ENCODE measurements at places on chromosomes 4 and X.

DNA sequence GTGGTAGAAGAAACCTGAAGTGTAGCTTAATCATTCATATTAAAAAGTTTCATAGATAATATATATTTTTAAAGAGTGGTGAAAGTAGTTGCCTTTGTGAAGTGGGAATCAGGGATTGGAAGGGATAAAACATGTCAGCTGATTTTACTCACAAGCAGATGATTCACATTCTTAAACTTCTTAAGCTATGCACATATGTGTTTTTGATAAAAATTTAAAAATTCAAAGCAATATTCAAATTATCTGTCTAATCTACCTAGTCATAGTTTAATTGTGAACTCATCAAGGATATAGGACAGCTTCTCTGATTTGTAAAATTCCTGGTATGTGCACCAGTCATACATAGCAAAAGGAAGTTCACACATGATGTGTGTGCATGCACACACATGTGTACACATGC, 520.6 kb upstream of the PITX2 start:
- no peak for DNase-seq

GRCh38 chr4:13920901-13921300, 293.4 kb upstream of the BOD1L1 start:
- no peak for DNase-seq

- DNase-seq: no peak
Observed at GRCh38 chr4:85963231-85963630, 396.6 kb downstream of the MAPK10 start.

GRCh38 chrX:46587753-46588171, 14.2 kb downstream of the CHST7 start:
- no peak for DNase-seq

GRCh38 chrX:12955882-12956703, 18.8 kb upstream of the TMSB4X start:
- no peak for DNase-seq

- no peak for DNase-seq
Observed at GRCh38 chr4:138592796-138593195, 350.6 kb upstream of the SLC7A11 start.

GRCh38 chr4:180850318-180850940, 1392.8 kb upstream of the TENM3 start:
- DNase-seq: no peak

DNA sequence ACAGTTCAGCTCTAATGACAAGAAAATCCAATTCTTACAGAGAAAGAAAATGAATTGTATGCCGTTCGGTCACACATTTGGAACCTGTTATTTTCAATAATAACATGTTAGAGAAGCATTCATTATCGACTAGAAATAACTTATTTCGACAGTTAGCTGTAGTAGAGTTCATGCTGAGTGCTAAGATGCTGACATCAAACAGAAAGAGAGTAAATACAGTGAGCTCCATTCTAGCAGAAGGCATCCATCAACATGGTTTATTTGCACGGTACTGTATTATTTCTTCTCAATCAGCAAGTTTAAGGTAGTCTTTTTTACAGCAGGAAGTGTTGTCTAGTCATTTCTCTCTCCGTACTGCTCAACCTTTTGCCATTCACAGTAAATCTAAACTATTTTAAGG, 732.1 kb downstream of the STIM2 start:
- no peak for DNase-seq

DNA sequence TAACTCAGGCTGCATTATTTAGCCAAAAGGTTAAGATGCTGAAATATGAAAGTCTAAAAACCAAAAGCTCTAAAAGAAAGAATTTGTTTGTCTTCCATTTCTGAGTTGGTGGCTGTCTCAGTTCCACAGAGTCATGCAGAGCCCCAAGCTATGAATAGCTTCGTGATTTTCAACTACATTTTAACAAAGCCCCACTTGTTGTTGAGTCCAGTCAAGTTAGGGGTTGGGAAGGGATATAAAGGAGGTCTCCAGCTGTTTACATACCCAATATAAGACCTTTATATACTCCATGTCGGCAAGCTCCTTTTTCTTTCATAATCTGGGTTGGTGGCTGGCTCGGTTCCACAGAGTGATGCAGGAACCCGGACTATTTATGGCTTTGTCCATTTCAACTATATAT, 924.6 kb upstream of the PRKX start:
- DNase-seq: no peak

DNA sequence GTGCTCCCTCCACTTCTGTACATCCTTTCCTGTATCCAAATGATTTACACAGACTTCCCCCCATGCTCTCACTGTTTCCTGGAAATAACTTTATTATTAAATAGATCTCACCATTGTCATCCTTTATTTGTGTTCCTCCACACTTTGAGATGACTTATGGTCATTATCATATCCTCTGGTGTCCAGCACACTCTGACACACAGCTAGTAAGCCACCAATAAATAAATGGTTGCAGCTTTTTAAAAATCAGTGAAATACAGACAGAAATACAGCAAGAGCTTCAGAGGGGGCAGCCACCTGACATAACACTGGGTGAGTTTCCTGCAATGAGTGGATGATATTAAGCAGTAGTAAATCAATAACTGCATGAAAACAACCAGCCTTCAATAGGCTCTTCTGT, 2036.4 kb upstream of the AGA start:
- DNase-seq: no peak

DNA sequence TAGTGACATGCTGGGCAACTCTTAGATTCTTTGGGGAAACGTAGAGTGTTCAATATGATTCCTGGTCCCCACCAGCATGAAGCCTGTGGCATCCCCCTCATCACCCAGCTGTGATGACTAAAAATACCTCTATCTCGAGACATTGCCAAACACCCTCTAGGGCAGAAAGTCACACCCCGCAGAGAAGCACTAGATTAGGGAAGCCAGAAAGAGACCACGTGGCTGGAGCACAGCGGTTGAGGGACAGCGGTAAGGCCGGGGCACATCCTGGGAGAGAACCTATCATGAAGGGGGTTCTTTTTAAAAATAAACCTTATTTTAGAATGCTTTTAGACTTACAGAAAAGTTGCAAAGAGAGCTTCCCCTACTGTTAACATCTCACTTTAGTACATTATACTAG, 11.0 kb downstream of the FAT1 start:
- DNase-seq: no peak

DNA sequence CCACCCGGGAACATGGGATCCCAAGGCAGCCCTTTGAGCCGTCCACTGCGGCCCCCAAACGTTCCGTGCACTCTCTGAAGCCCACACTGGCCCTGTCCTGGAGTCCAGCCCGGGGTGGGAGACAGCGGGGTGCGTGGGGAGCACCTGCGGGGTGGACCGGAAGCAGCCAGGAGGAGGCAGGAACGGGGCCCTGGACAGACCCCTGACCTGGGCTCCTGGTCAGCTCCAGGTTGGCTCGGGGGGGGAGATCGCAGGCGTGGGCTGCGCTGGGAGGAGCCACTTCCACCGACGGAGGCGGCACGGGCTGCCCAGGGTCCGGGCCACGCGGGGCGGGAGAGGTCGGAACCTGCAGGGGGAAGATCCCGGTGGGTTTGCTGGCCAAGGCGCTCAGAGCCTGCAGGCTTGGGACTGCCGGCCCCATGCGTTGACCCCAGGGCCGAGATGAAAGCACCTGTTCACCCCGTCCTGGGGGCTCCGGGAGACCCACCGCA, 5.7 kb upstream of the PLCXD1 start:
- DNase-seq: no peak
